ENCODE measurements at places on chromosomes 7 and 10. TPM values are rescaled to one million over a fixed set of nuclear protein-coding genes. Genes with fewer than 3 reads are reported as not detected.

ABCB4 gene
- total RNA-seq: not detected

CALHM3 gene
- not detected for total RNA-seq

PLCE1 gene
- total RNA-seq: 3.6 TPM

SPACDR gene
- not detected for total RNA-seq

ZNF487 gene
- 1.7 TPM for total RNA-seq

UBE3C gene
- total RNA-seq: 81.9 TPM

CHST15 gene
- total RNA-seq: 21.7 TPM

FAM25C gene
- total RNA-seq: not detected

GPR15LG gene
- 304 TPM for total RNA-seq
